Mucosa of descending colon (tissue), 3 donors: ENCODE measurements at places on chromosomes 13 and 19. TPM values are rescaled to one million over a fixed set of nuclear protein-coding genes. Genes with fewer than 3 reads are reported as not detected.

Gene NCR1
- 0.73 TPM for total RNA-seq

Gene OR7D2
- not detected for total RNA-seq

Gene ODAD3
- not detected for total RNA-seq

Gene CDX2
- 349 TPM for total RNA-seq

Gene PRX
- 6.8 TPM for total RNA-seq
